ENCODE measurements at places on chromosomes 2 and 18.

DNA sequence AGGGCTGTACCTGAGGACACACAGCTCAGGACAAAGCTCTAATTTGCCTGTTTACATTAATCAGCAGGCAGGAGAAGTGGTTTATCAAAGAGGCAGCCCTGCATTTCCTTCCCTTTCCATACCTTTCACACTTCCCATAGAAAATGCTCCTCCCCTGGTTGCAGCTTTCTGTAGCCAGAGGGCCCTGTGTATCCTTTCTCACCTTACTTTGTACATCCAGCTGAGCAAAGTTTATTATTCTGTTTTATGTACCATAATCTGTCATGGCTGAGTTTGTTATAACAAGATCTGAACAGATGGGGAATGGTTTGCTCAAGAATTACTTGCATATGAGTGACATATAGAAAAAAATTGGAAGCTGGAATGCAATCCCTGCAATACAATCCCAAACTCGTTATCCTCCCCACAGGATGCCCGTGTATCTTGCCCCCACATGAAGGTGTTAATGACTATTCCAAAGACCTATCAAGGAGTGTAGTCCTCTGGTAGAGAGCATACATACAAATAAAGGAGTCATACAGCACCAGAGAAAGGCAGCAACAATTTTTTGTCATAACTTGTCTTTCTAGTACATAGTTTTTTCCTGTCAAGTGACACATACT is 1025.8 kb upstream of the KLHL29 start:
- no peak for DNase-seq

DNA sequence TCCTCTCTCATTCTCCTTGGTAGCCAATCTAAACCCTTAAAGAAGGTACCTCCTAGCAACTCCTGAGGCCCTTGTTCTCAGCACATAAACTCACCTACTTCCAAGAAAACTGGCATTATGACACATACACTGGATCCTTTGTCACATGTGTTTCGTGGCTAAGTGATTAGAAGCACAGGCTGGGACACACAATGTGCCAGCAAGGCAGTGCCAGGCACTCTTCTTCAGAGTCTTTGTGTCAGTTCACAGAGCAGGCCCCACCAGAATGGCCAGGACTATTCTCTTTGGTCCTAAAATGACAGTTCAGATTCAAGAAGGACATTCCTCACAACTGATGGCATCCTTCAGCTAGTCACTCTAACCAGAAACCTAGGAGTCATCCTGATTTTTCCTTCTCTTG is 40.3 kb downstream of the SMC6 start:
- no peak for DNase-seq

DNA sequence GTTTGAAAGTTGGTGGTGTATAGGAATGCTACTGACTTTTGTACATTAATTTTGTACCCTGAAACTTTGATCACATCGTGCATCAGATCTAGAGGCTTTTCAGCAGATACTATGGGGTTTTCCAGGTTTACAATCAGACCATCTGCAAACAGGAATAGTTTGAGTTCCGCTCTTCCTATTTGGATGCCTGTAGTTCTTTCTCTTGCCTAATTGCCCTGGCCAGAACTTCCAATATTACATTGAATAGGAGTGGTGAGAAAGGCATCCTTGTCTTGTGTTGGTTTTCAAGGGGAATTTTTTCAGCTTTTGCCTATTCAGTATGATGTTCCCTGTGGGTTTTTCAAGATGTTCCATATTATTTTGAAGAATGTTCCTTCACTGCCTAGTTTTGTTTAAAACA is 633.5 kb downstream of the KCNJ3 start:
- no peak for DNase-seq

DNA sequence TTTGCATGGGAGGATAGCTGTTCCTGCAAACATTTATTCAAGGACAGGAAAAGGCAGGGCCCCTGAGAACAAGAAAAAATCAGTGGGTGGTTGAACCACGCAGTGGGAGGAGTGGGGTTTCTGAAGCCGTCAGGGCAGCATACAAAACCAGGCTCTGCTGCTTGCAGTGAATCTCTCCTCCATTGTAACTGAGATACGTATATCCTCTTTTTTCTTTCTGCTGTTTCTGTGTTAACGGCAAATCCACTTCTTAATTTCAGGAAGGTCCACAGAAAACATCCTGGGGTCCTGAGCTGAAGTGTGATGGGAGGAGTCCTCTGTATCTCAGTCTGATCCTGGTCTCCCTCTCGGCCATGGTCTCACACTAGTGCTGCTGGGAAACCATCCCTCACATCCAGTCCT is 27.2 kb upstream of the KCNF1 start:
- no peak for DNase-seq

DNA sequence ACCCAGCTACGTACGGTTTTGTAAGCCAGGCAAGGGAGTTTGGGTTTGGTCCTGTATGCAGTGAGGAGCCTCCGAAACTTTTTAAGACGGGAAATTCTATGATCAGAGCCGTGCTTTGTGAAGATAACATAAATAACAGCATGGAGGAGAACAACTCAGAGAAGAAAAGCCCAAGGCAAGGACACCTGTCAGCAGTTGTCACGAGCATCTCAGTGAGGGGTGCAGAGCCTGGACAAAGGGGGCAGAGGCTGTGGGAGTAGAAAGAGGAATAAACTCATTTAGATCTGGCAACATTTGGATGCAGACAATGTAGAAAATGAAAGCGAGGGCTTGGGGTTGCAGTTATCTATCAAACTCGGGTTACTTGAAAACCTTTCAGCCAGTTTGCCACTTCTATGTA is 64.5 kb downstream of the CAVIN2 start:
- no peak for DNase-seq

DNA sequence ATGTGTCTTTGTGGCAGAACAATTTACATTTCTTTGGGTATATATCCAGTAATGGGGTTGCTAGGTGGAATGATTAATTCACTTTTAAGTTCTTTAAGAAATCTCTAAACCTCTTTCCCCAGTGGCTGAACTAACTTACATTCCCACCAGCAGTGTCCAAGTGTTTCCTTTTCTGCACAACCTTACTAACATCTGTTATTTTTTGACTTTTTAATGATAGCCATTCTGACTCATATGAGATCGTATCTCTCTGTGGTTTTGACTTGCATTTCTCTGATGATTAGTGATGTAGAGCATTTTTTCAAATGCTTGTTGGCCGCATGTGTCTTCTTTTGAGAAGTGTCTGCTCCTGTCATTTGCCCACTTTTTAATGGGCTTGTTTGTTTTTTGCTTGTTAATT is 43.1 kb upstream of the PTH2R start:
- no peak for DNase-seq

DNA sequence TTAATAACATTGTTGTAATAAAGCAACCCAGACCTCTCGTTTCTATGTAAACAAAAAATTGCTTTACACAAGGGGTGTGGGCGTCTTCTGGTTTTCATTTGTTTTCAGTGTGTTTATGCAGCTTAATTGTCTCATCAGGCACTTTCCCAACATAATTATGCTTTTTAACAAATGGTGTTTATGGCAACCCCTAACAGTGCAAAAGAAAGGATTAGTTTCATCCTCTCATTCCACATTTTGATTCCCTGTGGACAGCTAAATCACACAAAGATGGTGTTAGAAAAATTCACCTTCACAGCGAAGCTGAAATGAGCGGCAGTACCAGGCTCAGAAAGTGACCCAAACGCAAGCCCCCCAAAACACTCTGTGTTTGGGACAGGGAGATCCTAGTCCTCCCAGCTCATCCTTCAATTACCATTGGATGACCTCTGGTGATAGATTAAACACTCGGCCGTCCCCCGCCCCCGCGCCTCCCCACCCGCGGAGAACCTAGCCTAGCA is 724 bp downstream of the FTCDNL1 start:
- no peak for DNase-seq

DNA sequence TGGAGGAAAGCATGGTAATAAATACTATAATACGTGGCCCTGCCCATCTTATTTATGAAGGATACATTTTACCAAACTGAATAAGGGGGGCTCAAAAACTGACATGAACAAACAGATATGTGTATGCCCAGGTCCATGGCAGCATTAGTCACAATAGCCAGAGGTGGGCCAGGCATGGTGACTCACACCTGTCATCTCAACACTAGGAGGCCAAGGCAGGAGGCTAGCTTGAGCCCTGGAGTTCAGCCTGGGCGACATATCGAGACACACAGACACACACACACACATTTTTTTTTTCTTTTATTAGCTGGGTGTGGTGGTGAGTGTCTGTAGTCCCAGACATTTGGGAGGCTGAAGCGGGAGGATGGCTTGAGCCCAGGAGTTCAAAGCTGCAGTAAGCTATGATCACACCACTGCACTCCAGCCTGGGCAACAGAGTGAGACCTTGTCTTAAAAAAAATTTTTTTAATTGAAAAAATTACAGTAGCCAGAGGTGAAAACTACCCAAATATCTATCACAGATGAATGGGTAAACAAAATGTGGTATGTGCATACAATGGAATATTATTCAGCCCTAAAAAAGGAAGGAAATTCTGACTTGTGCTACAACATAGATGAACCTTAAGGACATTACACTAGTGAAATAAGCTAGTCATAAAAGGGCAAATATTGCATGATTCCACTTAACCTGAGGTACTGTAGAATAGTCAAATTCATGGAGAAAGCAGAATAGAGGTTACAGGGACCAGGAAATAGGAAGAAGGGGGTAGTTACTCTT is 8.0 kb downstream of the ATP8B1 start:
- DNase-seq, result no peak

- DNase-seq, result no peak
Measured at GRCh38 chr2:216030216-216030615, 16.9 kb upstream of the MREG start.

DNA sequence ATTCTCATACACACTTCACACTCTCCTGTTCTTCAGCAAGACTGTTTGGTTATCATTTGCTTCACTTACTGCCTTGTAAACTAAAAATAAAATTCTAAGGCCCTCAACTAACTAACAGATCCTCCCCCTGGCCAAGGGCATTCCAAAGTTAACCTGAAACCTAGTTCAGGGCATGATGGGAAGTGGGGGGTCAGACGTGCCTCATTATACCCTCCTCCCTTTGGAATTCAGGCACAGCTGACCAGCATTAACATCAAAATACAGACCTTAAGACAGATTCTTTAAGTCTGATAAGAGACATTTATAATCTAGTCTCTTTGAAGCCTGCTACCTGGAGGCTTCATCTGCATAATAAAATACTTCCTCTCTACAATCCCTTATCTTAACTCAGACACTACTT is 221.0 kb downstream of the NOL4 start:
- no peak for DNase-seq

- DNase-seq, result no peak
Measured at GRCh38 chr18:79582978-79583377, 96.6 kb upstream of the CTDP1 start.

DNA sequence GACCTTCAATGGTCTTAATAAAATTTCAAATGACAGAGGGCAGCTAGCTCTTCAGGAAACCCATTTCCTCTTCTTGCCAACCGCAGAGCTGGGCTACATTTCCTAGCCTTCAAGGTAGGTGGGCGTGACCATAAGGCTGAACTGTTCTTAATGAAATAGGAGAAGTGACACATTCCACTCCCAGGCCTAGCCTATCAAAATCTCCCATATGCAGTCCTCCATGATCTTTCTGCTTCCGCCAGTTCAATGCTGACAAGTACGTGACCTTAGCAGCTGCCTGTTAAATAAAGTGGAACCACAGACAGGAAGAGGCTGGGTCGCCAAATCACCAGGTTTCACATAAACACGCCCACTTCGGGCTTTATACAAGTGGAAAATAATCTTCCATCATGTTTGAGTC is 13.2 kb downstream of the SERPINE2 start:
- DNase-seq, result no peak

- DNase-seq, result no peak
Measured at GRCh38 chr2:177535958-177536504, 143.5 kb downstream of the AGPS start.

DNA sequence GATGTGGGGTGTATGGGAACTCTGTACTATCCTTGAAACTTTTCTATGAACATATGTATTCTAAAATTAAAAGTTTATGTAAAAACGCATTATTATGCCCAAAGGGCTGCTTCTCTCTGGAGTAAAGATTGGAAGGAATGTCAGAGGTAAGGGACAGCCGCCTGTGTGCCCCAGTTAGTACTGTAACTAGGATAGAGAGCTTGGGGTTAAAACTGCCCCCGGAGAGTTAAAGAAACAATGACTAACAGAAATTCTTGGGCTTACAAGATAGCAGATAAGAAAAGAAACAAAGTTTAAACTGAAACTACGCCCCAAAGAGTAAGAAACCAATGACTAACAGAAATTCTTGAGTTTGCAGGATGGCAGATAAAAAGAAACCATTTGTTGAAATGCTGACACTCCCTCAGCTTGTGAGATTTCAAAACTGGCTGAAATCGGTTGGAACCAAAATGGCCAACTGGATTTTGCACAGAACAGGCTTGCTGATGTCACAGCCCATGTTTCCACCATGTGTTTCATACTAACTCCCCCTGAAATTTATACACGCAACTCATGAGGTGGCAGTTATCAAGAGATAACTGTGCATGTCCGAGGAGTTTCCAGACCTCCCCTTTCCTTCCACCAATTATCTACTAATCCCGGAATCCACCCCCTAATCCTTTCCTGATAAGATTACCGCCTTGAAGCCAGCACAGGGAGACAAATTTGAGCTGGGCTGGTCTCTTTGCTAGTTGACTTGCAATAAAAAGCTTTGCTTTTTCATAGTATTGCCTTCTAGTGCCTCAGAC is 8.7 kb upstream of the TXNDC2 start:
- no peak for DNase-seq

DNA sequence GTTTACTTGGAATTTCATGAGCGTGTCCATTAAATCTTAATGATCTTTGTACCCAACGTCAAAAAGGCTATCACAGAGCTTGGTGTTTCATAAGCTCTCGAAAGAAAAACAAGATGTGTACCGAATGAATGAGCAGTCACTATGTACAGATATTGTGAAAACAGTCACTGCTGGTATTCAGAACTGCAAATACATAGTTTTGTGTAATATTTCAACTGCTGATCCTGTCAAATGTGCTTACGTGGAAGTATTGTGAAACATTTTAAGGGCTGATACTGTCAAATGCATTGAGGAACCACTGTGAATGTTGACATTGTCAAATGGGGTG is 184.2 kb upstream of the KLHL29 start:
- no peak for DNase-seq

DNA sequence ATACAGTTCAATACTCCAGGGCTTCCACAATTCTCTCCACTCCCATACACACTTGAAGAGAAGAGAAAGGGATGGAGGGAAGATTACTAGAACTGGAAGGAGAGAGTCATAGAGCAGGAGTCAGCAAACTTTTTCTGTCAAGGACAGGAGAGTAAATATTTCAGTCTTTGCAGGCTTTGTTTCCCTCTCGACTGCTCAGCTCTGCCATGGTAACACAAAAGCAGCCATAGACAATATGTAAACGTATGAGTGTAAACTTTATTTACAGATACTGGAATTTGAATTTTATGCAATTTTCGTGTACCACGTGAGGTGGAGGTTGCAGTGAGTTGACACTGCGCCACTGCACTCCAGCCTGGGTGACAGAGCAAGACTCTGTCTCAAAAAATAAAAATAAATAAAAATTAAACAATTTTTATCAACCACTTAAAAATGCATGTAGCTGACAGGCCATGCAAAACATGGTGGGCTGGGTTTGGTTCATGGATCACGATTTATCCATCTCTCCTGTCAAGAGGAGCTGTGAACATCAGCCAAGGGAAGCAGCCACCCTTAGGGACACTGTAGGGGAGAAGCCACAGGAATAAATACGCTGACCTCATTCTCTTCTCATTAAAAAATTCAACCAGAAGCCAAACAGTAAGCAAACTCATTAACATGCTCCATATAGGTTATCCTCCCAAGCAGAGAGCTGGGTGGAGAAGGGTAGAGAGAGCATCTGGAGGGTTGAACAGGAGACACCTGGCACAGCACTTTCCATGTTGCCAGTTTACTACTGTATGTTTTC is 266.4 kb upstream of the FN1 start:
- DNase-seq, result no peak

All from cerebellum (tissue), 4 donors.